Activated CD4-positive, alpha-beta T cell treated with anti-CD3 and anti-CD28 coated beads, Interleukin-2, amount 10 ng/mL, durations not matched to agents 24 days and 14 days (primary cell): ENCODE measurements at places on chromosomes 3 and 15. TPM values are rescaled to one million over a fixed set of nuclear protein-coding genes. Genes with fewer than 3 reads are reported as not detected.

DNA sequence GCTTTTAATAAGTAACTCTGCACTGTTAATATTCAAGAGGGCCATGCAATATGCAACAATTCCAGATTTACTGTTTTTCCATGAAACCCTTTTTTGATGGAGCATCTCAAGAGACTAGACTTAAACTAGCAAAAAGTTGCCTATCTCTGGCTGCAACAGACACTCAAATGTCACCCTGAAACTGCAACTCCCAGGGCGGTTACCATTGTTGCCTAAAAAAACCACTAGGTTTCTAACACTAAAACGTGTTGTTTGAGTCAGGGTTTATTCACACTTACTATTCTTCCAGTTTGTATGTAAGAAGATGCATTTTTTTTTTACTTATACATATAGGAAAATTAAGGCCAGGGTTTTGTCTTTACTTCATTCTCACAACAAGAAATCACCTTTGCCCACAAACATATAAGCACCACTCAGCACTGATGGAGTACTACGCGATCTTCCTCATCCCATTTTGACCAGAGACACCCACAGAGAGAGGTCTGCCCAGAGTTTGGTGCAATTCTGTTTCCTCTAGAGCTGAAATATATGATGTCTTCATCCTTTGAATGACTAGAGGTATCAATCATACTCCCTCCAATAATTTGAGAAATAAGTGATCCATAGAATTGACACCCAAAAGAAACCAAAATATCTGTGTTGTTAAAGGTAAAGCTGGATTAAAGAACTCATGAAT is 124.0 kb upstream of the SNTN start:
- H3K36me3 ChIP-seq: no peaks in the 10 kb centered on the region
- H3K4me1 ChIP-seq: no peaks in the 10 kb centered on the region
- DNase-seq: no peak
- H3K27me3 ChIP-seq: no peaks in the 10 kb centered on the region

DNA sequence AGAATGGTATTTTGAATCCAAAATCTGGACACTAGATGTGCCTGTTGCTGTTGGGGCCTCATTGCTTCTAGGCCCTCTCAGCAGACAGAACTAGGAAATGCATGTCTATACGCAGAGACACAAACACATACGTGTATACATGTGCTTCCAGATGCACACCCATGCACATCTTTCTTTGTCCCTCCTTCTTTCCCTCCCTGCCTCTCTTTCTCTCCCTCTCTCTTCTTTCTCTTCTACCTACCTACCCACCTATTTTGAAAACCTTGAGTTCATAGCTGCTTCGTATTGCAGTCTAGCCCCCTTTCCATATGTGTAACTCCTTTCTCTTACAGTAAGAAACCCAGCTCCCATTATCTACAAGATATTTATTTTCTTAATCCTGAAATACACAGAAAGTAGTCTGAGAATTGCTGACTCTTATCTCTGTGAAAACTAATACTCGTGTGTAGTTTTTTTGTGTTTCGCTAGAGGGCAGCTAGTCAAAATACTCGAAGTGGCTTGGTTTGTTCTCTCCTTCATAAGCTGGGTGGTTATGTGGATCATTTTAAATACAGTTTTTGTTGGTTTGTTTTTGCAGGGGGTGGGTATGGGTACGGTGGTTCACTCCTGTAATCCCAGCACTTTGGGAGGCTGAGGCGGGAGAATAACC is 18.5 kb downstream of the RPL32 start:
- H3K36me3 ChIP-seq: no peaks in the 10 kb centered on the region
- DNase-seq: no peak
- H3K27ac ChIP-seq: no peak overlapping the region

- peak overlapping the region; percentile 91 for H3K27ac ChIP-seq
- peak overlapping the region; percentile 93 for H3K4me3 ChIP-seq
- H3K27me3 ChIP-seq: no peaks in the 10 kb centered on the region
- no peak for DNase-seq
- H3K36me3 ChIP-seq: no peaks in the 10 kb centered on the region
These were observed 2.9 kb downstream of the FBXL22 start for GRCh38 chr15:63600001-63600615.

Gene GOLGA6A
- total RNA-seq: not detected in 2 replicates

- H3K36me3 ChIP-seq: no peaks in the 10 kb centered on the region
- H3K4me3 ChIP-seq: no peak overlapping the region
- no peak for DNase-seq
These were observed 47.7 kb upstream of the HES1 start for GRCh38 chr3:194087995-194088855.
